Stimulated activated CD8-positive, alpha-beta memory T cell treated with anti-CD3 and anti-CD28 coated beads, Interleukin-4, amount 100 ng/mL, for 4 hours (primary cell): ENCODE measurements at places on chromosomes 6 and 20.

GRCh38 chr6:169850746-169851145 lies 99.3 kb downstream of the ERMARD start:
- no peak for DNase-seq

DNA sequence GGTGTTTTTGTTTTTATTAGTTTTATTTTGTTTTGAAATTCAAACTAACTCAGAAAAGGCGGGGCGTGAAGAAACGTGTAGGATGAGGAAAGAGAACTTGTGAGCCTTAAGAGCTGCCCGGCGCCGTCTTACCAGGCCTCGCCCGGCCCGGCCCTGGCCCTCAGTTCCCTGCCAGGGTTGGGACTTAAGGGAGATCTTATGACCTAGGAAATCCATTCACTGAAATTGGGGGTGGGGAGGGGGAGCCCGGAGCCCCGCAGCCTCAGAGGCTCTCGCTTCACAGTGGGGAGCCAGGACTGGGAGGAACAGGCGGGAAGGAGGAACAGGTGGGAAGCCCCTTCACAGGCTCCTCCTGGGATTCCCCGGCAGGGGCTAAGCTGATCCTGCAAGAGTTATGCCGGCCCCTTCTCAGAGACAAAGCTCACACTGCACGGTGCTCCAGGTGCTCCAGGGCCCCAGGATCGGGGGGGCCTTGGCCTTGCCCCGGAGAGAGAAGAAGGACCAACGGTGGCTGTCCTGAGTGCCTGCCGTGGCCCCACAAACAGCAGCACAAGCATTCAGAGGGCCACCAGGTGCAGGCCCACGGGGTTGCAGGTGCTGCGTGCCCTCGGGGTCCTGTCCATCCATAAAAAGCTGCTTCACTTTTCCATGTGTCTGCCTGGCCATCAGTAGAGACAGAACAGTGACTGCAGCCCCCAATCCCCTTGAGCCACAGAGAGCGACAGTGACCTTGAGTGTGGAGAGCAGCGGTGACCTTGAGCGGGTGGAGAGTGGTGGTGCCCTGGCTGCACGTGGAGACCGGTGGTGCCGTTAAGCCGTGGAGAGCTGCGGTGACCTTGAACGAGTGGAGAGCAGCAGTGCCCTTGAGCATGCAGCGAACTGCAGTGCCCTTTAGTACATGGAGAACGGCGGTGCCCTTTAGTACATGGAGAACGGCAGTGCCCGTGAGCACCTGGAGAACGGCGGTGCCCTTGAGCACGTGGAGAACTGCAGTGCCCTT lies 152.7 kb downstream of the DLL1 start:
- DNase-seq: no peak

- no peak for DNase-seq
Observed at GRCh38 chr6:13411484-13411883, 75.9 kb downstream of the GFOD1 start.

DNA sequence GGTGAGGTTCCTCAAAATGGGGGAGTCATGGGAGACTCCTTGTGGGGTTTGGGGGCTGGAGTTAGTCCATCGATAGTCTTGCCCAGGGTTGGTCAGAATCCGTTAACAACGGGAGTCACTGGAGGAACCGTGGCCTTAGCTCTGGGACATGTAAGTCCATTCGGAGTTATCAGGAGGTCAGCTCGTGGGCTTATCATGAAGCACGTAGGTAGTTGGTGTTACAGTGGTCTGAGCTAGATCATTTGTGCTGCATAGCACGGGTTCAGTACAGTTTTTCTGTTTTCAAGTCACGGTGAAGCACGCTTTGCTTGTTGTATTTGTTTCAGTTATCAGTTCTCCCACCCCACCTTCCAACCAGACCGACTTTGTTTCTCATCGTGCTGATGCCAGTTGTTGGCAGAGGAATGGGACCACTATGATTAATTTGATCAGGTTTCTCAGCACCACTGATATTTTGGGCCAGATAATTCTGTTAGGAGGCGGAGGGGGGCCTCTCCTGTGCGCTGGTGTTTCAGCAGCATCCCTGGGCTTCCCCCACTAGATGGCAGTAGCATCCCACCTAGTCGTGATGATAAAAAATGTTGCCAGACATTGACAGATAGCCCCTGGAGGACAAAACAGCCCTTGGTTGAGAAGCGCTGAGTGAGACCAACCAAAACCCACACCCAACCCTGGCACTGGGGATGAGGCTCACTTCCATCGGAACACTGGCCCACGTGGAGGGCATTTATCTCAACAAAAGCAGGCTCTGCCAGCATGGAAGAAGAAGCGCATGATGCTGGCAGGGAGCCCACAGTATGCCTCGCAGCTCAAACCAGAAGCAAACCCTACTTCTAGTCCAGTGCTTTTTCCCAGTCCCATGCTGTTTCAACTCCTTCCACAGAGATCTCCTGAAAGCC lies 2.2 kb upstream of the APMAP start:
- DNase-seq: peak; percentile 61

GRCh38 chr6:65876668-65877067 lies 169.6 kb upstream of the EYS start:
- no peak for DNase-seq

GRCh38 chr6:30615958-30616810 lies 859 bp downstream of the PPP1R10 start:
- DNase-seq: no peak

GRCh38 chr6:137427656-137428290 lies 66.4 kb downstream of the OLIG3 start:
- DNase-seq: no peak

GRCh38 chr6:112202639-112203341 lies 51.6 kb downstream of the LAMA4 start:
- DNase-seq: no peak

GRCh38 chr20:41654292-41654691 lies 36.1 kb upstream of the CHD6 start:
- no peak for DNase-seq

GRCh38 chr6:53529324-53530036 lies 15.4 kb downstream of the GCLC start:
- DNase-seq: no peak

DNA sequence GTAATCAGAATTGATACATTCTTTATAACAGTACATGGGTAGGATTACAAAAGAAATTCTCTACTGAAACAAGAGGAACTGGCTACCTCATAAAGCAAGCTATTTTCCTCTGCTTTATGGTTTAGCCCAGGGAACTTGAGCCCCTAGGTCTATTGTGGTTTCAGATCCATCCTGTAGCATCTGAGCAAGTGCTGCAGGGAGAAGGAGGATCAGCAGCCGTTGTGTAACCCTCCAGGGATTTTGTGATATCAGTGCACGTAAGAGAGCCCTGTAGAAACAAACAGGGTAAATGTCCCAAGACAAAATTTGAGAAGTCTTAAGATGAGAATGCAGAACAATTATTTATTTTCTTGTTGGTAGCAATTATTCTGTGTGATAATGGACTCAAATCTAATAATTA lies 165.2 kb upstream of the DEFB112 start:
- no peak for DNase-seq

GRCh38 chr6:162478192-162478671 lies 249.3 kb downstream of the PRKN start:
- no peak for DNase-seq

- no peak for DNase-seq
Observed at GRCh38 chr6:101395345-101395744, 1.8 kb downstream of the GRIK2 start.

DNA sequence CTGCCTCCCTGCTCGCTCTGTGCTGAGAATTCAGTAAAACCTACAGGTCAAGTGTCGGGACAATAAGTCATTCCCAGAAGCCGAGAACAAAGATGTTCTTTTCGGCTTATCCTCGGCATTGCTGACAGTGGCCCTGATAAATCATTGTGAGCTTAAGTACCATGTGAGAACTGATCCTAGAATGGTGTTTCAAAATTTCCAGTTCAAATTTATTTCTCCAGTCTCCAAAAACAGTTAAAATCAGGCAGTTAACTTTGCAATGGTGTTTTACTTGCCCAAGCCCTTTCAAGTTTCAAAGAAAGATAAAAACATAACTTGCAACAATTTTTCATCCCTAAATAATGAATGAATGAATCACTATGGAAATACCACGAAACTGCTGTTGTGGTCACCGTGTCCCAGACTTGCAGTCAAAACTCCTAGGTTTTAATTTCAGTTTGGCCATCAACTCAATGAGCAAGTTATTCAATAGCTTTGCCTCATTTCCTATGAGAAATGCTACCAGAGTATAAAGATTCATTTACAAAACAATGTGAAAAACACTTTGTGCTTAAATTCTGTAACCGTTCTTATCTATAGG lies 4.3 kb downstream of the ATP5F1E start:
- DNase-seq: no peak

GRCh38 chr6:161238081-161238480 lies 35.8 kb downstream of the AGPAT4 start:
- DNase-seq: no peak

DNA sequence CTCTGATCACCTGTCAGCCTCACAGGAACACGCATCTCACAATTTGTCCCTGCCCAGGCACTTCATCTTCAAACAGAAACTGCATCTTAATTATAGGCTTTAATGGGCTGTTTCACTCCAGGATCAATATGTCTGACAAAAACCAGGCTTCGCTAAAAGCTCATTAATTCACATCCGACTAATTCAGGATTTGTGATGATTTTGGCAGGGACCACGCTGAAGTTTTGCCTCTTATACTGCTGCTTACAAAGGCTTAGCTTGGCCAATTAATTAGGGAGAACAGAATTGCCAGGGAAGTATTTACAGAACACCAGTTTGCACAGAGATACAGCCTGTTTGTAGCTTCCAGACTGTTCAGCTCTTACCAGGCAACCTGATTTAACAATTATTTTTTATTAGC lies 541.0 kb upstream of the SPTLC3 start:
- no peak for DNase-seq

DNA sequence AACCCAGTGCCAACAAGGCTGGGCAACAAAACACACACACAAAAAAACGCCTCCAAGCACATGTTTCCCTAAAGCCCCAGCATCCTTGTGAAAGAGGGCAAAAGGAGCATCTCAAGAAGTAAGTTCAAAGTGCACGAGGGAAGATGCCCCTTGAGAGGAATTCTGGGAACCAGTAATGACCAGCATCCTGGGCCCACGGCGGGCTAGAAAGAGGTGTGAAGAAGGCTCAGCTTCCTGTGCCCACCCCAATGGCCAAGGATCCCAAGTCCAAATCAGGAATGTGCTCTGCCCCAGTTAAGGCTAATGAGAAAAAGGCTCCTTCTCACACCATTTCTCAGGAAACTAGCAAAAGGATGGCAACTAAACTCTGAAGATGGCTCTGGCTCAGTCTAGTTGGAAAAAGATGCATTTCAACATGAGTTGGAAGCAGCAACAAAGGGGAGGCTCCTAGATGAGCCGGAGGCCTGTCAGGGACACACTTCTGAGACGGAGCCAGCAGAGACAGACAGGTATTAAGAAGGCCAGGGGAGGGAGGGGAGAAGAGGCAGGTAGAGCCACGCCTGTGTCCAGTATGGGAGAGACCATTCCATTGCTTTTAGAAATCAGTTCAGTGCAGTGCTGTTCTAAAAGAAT lies 3.2 kb downstream of the RIMS4 start:
- no peak for DNase-seq

- no peak for DNase-seq
Observed at GRCh38 chr20:11907621-11908020, 10.1 kb upstream of the BTBD3 start.

DNA sequence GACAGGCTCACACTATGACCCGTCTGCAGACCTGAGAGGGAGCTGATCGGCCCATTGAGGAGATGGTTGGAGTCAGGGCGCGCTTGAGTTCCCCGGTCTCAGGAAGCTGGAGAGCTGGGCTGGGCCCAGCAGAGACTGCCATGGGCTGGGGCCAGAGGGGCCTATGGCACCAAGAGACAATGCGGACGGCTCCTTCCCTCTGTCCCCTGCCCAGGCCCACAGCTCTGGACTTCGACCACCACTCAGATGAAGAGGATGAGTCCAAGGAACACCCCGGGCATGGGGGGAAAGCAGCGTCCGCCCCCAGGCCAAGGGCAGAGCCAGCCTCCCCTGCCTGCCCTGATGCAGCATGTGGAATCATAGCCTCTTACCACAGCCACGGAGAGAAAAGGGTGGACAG lies 40.2 kb upstream of the PHACTR3 start:
- no peak for DNase-seq

GRCh38 chr6:135686784-135687301 lies 164.7 kb upstream of the PDE7B start:
- no peak for DNase-seq

GRCh38 chr6:42745083-42745639 lies 742 bp downstream of the TBCC start:
- DNase-seq: peak; percentile 2

DNA sequence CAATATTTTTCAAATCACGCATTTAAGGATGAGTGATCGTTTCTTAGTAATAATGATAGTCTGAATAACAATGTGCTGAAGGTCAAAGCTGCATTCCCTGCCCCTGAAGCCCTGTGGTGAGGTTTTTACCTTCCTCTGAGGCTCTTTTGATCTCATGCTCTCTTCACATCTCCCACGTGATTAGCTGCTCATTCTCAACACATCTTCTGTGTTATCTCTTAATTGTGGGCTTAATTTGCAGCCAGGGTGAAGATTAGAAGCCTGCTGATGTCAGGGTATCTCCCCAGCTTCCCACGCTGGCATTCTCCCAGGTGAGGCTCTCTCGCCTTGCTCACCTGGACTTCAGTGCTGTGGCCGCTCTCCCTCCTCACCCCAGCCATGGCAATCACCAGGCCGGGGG lies 109.7 kb upstream of the FOXQ1 start:
- DNase-seq: no peak

DNA sequence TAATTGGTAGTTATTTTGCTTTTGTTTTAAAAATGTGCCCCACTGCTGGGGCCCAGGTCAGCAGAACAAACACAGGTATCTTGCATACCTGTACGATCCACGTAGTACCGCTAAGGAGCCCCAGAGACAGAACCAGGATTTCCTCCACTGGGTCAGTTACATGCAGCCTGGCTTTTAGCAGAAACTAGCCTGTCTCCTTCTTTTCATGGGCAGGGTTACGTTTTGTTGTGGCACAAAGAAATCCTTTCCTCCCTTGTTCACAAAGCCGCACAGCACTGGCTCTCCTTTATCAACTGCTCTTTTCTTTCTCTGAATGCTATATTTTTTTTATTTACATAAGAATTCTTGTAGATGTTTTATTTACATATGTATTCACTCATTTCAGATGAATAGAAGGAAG lies 190.3 kb upstream of the POU3F2 start:
- no peak for DNase-seq

GRCh38 chr20:21682521-21682954 lies 22.9 kb upstream of the PAX1 start:
- DNase-seq: no peak

GRCh38 chr20:17536944-17537444 lies 5.8 kb upstream of the BFSP1 start:
- DNase-seq: peak; percentile 43

- DNase-seq: no peak
Observed at GRCh38 chr6:63904650-63905248, 269.1 kb downstream of the PHF3 start.

- DNase-seq: no peak
Observed at GRCh38 chr20:33103556-33103955, 24.1 kb downstream of the BPIFB4 start.
